Naive thymus-derived CD4-positive, alpha-beta T cell (primary cell): ENCODE measurements at places on chromosomes 12 and 14. TPM values are rescaled to one million over a fixed set of nuclear protein-coding genes. Genes with fewer than 3 reads are reported as not detected.

- peaks cover 7% of the 10 kb centered on the region for H3K4me1 ChIP-seq
- no peaks in the 10 kb centered on the region for H3K27me3 ChIP-seq
- no peaks in the 10 kb centered on the region for H3K36me3 ChIP-seq
- peak; percentile 40 for DNase-seq
- peak overlapping the region; percentile 80 for H3K4me3 ChIP-seq
- peak overlapping the region; percentile 70 for H3K27ac ChIP-seq
Measured at GRCh38 chr12:121465921-121466793, 66.2 kb downstream of the RNF34 start.

GRCh38 chr12:1820191-1820895 is at the start of gene LRTM2:
Gene LRTM2 (plus strand): TSS chr12:1820565. CDS start chr12:1828149, 7,584 bp downstream.
- no peaks in the 10 kb centered on the region for H3K27me3 ChIP-seq
- H3K27ac ChIP-seq = no peak within 1 kb of the TSS
- no peaks in the 10 kb centered on the region for H3K36me3 ChIP-seq
- no peaks in the 10 kb centered on the region for H3K4me1 ChIP-seq

DNA sequence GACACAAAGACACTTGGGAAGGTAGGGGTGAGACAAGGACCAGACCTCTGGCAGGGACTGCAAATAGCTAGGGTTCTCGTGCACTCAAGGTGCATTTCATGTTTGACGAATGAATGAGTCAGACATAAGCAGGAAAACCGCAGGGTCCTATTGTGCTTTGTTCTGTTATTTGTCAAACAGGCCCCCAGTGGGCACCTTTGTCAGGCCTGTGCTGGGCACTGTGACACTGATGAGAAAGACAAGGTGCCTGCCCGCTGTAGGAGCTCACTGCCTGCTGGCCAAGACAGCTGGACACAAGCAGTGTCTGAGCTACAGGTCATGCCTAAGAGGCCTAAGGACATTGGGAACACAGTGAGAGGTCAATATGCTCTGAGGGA is 2.3 kb downstream of the OTUB2 start:
- no peak overlapping the region for H3K27ac ChIP-seq
- no peak for DNase-seq
- peaks cover 5% of the 10 kb centered on the region for H3K4me1 ChIP-seq
- H3K4me3 ChIP-seq = no peak overlapping the region
- no peaks in the 10 kb centered on the region for H3K36me3 ChIP-seq

GRCh38 chr12:123726962-123727361 is 14.8 kb downstream of the ATP6V0A2 start:
- no peaks in the 10 kb centered on the region for H3K4me1 ChIP-seq
- DNase-seq = no peak
- peaks cover 12% of the 10 kb centered on the region for H3K36me3 ChIP-seq
- H3K27me3 ChIP-seq = no peaks in the 10 kb centered on the region
- no peak overlapping the region for H3K27ac ChIP-seq
- no peak overlapping the region for H3K4me3 ChIP-seq

DNA sequence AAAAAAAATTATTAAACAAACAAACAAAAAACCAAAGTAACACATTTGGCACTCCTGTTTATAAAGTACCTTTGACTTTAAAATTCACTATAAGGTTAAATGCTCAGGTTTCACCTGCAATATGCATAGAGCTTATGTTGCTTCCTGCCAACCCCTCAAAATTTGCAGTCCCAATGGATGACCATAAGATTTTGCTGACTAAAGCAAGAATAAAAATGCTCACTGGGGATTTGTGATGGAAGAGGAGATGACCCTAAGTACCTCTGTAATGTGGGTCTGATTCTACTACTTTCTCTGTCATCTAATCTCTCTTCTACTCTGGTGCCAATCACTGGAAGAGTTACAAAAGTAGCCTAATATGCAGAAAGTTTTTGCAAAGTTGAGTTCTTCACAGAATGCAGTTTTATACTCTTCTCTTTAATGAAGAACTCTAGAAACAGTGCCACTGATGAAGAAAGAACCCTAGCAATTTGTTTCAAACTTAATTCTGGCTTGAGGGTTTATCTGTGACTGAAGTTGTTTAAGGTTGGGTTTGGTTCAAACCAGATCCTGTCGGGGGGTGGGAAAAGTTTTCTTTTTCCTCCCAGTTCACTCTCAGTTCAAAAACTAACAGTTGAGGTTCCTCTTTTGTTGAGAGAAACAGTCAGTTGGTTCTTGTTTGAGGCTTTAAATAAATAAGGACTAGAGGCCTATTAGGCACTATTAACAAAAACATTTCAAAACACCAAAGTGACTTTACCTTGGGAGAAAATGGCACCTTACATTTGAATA is 10.9 kb downstream of the WASHC3 start:
- no peak overlapping the region for H3K4me3 ChIP-seq
- peaks cover 4% of the 10 kb centered on the region for H3K4me1 ChIP-seq
- H3K27ac ChIP-seq = no peak overlapping the region
- H3K27me3 ChIP-seq = no peaks in the 10 kb centered on the region
- H3K36me3 ChIP-seq = peaks cover 48% of the 10 kb centered on the region

- no peak for DNase-seq
- H3K27me3 ChIP-seq = no peaks in the 10 kb centered on the region
- peak overlapping the region; percentile 30 for H3K27ac ChIP-seq
- H3K4me3 ChIP-seq = peak overlapping the region; percentile 64
- H3K4me1 ChIP-seq = peaks cover 29% of the 10 kb centered on the region
Measured at GRCh38 chr14:20614038-20614840, 23.1 kb upstream of the RNASE12 start.

DNA sequence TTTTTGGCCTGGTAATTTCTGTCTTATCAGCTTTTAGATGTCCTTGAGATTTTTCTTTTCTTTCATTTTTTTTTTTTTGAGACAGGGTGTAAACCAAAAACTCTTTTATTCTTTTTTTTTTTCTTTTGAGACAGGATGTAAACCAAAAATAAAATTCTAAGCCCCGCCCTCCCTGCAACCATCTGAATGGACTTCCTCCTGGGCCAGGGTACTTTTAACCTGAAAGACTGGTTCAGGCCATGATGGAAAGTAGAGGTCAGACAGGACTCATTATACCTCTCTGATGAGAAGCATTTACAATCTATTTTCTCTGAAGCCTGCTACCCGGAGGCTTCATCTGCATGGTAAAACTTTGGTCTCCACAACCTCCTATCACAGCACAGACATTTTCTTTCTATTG is 33.5 kb upstream of the TCL1B start:
- H3K27ac ChIP-seq = no peak overlapping the region
- H3K4me3 ChIP-seq = no peak overlapping the region
- no peaks in the 10 kb centered on the region for H3K36me3 ChIP-seq
- no peaks in the 10 kb centered on the region for H3K4me1 ChIP-seq

DNA sequence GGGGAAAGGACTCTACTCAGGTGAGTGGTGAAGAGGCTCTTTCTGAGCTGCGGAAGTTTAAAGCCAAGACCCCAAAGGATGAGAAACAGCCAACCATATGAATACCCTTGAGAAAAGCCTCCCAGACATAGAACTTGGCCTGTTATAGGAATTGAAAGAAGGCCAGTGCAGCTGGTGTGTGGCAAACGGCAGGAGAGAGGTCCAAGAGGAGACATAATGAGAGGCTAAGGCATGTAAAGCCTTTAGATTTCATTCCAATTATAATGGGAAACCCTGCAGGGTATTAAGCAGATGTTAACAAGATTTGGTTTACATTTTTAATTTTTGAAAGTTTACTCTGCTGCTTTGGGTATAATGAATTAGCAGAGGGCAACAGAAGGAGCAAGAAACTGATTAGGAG is 552.1 kb upstream of the FBXO33 start:
- no peak for DNase-seq
- no peak overlapping the region for H3K4me3 ChIP-seq
- H3K36me3 ChIP-seq = no peaks in the 10 kb centered on the region
- H3K27me3 ChIP-seq = no peaks in the 10 kb centered on the region
- H3K4me1 ChIP-seq = no peaks in the 10 kb centered on the region

DNA sequence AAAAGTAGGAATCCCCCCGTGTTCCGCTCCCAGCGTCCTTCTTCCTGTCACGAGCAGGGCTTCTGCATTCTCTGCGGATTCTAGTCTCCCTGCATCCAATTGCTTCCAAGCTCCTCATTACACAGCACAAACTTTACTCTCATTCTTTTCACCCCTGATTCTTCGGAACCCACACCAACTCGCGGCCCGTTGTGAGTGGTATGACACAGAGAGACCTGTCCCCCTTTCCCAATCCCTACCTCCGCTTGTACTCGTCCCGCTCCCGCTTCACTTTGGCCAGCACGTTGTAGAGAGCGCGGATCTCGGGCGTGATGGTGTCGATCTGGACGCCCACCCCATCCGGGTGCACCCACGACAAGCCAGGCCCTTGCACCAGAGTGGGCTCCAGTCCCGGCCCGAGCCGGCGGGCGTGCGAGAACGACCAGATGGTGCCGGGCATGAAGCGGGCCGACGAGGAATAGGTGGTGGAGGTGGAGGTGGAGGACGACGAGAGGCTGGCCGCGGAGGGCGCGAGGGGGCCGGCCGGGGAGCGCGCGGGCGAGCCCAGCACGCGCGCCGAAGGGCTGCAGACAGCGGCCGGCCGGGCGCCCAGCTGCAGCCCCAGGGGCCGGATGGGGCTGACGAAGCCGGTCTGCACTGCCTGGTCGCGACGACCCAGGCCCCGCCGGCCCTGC is 687 bp downstream of the IFFO1 start:
- H3K4me3 ChIP-seq = peak overlapping the region; percentile 92
- H3K4me1 ChIP-seq = peaks cover 26% of the 10 kb centered on the region
- peak overlapping the region; percentile 71 for H3K27ac ChIP-seq
- DNase-seq = no peak
- H3K27me3 ChIP-seq = no peaks in the 10 kb centered on the region
- peaks cover 38% of the 10 kb centered on the region for H3K36me3 ChIP-seq

- no peak for DNase-seq
- H3K27me3 ChIP-seq = no peaks in the 10 kb centered on the region
- H3K36me3 ChIP-seq = no peaks in the 10 kb centered on the region
- peaks cover 5% of the 10 kb centered on the region for H3K4me1 ChIP-seq
- H3K27ac ChIP-seq = peak overlapping the region; percentile 69
Measured at GRCh38 chr14:77616133-77616453, 344 bp downstream of the SPTLC2 start.

- no peaks in the 10 kb centered on the region for H3K4me1 ChIP-seq
- no peak overlapping the region for H3K27ac ChIP-seq
- no peaks in the 10 kb centered on the region for H3K36me3 ChIP-seq
- DNase-seq = no peak
- no peak overlapping the region for H3K4me3 ChIP-seq
Measured at GRCh38 chr14:32932914-32933628, 5.6 kb upstream of the NPAS3 start.

- no peak for DNase-seq
- H3K4me3 ChIP-seq = no peak overlapping the region
- H3K36me3 ChIP-seq = no peaks in the 10 kb centered on the region
- no peak overlapping the region for H3K27ac ChIP-seq
Measured at GRCh38 chr12:78457938-78458337, 406.6 kb upstream of the SYT1 start.

GRCh38 chr14:49755378-49755777 is 12.6 kb upstream of the KLHDC2 start:
- no peaks in the 10 kb centered on the region for H3K4me1 ChIP-seq
- no peaks in the 10 kb centered on the region for H3K36me3 ChIP-seq
- H3K4me3 ChIP-seq = no peak overlapping the region
- H3K27ac ChIP-seq = no peak overlapping the region
- no peak for DNase-seq

DNA sequence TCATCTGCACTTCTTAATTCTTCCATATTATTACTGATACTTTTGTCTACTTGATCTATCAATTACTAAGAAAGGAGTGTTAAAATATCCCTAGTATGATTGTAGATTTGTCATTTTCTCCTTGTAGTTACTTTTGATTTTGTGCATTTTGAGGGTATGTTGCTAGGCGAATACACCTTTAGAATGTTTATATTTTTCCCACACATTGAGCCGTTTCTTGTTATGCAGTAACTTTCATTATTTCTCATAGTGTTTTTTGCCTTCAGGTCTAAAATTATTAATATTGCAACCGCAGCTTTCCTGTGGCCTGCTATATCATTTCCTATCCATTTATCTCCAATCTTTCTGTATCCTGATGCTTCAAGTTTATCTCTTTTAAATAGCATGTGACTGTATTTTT is 44.6 kb upstream of the C12orf42 start:
- H3K27ac ChIP-seq = no peak overlapping the region
- no peak for DNase-seq
- no peak overlapping the region for H3K4me3 ChIP-seq
- no peaks in the 10 kb centered on the region for H3K27me3 ChIP-seq

GRCh38 chr14:95265106-95266094 is 54.3 kb downstream of the CLMN start:
- H3K27me3 ChIP-seq = no peaks in the 10 kb centered on the region
- H3K4me3 ChIP-seq = no peak overlapping the region
- H3K4me1 ChIP-seq = no peaks in the 10 kb centered on the region
- no peak for DNase-seq
- no peak overlapping the region for H3K27ac ChIP-seq
- no peaks in the 10 kb centered on the region for H3K36me3 ChIP-seq

Gene ARPC3
- total RNA-seq = 166 TPM

Gene TAS2R7
- not detected in 2 replicates for total RNA-seq

Gene C1QL4
- total RNA-seq = not detected

Gene ACIN1
- 360 TPM for total RNA-seq

Gene OR4E2
- total RNA-seq = not detected

Gene GYS2
- not detected for total RNA-seq

Gene LBHD2
- total RNA-seq = not detected

Gene TTC7B
- 0.65 TPM for total RNA-seq

Gene SLC6A12
- total RNA-seq = not detected in 2 replicates

Gene OR10P1
- total RNA-seq = not detected

Gene BCL2L14
- 0.92 TPM for total RNA-seq

Gene SLC41A2
- total RNA-seq = 2.1 TPM

Gene DPF3
- 0.24 TPM for total RNA-seq

Gene CNTN1
- total RNA-seq = not detected

Gene ARHGDIB
- 833 TPM for total RNA-seq
